Omental fat pad (tissue), 4 donors: ENCODE measurements at places on chromosomes 7 and 10. TPM values are rescaled to one million over a fixed set of nuclear protein-coding genes. Genes with fewer than 3 reads are reported as not detected.

GSAP gene
- total RNA-seq: 26.6 TPM

LIPK gene
- not detected for total RNA-seq

DNA sequence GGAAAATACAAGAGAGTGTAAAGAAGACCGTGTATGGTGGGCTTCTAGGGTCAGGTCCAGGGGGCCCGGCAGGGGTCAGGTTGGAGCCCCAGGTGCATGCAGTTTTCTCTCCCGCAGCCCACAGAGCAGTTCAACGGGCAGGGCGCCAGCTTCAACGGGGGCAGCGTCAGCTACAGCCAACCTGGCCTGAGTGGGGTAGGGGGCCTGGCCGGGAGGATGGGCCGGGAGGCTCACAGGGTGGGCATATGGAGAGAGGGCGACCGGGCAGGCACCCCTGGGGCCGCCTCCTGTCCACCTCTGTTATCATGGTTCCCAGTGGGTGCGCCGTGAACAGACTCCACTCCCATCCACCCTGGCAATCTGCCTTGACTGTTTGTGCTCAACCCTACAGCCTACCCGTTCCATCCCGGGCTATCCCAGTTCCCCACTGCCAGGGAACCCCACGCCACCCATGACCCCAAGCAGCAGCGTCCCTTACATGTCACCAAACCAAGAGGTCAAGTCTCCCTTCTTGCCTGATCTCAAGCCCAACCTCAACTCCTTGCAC lies 11.5 kb downstream of the ZMIZ2 start:
- DNase-seq: no peak

DNA sequence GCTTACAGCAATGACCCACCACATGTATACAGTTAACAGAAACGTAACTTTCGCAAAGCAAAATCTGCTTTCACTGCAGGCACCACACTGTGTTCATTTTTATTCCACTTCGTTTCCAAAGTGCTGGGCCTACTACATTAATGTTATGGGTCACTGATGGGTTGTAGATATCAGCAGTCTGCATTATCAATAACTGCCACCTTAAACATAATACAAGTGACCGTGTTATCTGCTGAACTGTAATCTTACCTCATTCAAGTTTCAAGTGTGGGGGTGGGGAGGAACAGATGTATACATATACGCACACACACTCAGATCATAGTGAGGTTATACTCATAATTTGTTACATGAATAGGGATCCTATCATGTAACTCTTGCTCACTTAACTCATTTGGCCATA lies 21.1 kb downstream of the RNF32 start:
- no peak for DNase-seq

DNA sequence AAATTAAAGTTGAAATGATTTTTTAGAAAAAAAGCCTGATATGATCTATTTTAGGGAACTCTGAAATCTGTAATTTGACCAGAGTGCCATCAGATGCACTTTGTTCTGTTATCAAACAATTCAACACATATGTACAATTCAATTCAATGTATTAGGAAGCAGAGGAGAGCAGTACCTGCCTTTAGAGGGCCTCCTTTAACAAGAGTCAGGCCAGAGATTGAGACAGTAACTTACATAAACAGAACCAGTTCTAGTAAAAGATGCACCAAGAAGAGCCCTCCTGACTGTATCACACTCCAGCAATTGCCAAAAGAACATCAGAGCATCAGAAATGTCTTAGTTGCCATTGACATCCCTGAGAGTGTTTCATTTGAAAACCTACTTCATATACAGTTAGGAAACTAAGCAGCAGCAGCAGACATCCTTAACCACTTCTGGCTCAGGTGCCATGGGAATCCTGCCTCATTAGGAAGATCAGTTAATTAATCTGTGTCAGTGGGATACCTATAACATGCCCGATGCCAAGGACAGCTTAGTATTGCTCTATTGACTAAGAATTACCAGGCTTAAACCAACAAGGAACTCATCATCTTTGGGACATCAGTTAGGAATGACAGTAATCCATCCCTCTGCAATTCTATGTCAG lies 1222.6 kb upstream of the LRRN3 start:
- DNase-seq: no peak

- no peak for DNase-seq
These were observed 152.5 kb upstream of the HDAC9 start for GRCh38 chr7:18343047-18343446.

DNA sequence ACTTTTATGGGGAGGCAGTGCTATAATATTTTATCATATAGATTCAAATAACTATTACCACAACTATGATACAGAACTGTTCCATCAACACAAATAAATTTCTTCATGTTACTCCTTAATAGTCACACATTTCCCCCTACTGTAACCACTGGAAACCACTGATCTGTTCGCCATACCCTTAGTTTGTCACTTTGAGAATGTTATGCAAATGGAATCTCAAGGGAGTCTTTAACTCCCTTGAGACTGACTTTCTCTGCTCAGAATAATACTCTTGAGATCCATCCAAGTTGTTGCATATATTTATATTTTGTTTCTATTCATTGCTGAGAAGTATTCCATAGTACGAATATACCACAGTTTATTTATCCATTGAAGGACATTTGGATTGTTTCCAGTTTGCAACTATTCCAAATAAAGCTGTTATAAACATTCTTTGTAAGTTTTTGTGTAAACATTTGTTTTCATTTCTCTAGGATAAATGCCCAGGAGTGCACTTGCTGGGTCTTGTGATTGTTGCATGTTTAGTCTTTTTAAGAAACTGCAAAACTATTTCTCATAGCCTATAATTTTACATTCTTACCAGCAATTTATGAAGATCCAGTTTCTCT lies 19.7 kb upstream of the PON2 start:
- DNase-seq: no peak

GRCh38 chr7:87316097-87316700 lies 29.3 kb upstream of the CROT start:
- DNase-seq: no peak
